CD8-positive, alpha-beta memory T cell (primary cell): ENCODE measurements at places on chromosomes 2 and 18. TPM values are rescaled to one million over a fixed set of nuclear protein-coding genes. Genes with fewer than 3 reads are reported as not detected.

- no peaks in the 10 kb centered on the region for H3K4me1 ChIP-seq
- no peak overlapping the region for H3K27ac ChIP-seq
Measured at GRCh38 chr18:43662657-43663056, 385.4 kb upstream of the SYT4 start.

DNA sequence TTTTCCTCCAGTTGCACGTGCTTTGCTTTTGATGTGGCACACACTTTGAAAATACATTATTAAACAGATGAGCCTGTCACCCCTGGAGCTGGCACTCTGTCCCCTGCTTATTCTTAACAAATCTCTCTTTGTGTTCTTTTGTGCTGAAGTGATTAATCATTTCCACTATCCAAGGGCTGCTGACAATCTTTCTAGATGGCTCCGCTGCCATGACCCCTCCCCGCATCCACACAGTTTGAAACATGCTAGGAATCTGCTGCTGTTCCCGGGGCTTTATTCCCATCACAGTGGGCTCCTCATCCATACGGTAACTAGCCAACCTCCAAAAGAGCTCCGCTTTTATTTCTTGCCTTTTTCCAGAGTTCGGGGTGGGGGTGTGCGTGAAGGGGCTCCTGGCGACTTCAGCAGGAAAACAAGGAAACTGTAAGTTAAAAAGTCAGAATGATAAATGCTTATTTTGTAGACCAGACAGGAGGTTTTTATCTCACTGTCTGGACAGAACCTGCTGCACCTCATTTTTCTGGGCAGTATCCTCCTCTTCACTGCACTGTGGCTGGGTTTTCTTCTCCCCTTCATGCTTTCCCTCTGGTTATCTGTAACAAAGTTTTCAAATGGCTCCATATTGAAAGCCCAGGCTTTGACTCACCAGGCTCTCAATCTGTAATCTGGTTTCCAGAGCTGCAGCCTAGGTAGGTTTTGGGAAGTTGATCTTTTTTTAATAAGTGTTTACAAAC is 319.7 kb downstream of the AFF3 start:
- H3K4me3 ChIP-seq = no peak overlapping the region
- H3K36me3 ChIP-seq = no peaks in the 10 kb centered on the region
- H3K27me3 ChIP-seq = no peaks in the 10 kb centered on the region
- no peaks in the 10 kb centered on the region for H3K4me1 ChIP-seq
- DNase-seq = no peak
- H3K27ac ChIP-seq = no peak overlapping the region

DNA sequence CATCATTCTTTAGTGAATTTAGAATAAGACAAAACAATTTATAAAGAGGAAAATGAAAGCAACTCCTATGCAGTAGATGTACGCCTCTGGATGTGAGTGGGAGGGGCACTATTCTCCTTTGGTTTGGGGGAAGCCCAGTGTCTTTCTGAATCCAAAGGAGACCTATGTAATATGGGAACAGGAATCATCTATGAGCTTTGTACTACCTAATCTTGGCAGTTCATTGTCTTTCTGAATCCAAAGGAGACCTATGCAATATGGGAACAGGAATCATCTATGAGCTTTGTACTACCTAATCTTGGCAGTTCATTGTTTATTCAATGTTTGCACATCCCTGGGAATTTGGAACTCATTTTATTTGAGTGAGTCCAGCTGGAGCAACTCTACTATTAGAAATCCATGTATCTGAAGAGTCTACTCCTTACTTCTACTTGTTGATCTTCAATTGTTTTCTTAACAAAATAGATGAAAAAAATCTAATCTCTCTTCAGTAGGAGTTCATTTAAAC is 401.1 kb upstream of the LRATD1 start:
- H3K4me3 ChIP-seq = no peak overlapping the region
- H3K27me3 ChIP-seq = no peaks in the 10 kb centered on the region
- no peaks in the 10 kb centered on the region for H3K36me3 ChIP-seq
- no peak overlapping the region for H3K27ac ChIP-seq
- DNase-seq = no peak

DNA sequence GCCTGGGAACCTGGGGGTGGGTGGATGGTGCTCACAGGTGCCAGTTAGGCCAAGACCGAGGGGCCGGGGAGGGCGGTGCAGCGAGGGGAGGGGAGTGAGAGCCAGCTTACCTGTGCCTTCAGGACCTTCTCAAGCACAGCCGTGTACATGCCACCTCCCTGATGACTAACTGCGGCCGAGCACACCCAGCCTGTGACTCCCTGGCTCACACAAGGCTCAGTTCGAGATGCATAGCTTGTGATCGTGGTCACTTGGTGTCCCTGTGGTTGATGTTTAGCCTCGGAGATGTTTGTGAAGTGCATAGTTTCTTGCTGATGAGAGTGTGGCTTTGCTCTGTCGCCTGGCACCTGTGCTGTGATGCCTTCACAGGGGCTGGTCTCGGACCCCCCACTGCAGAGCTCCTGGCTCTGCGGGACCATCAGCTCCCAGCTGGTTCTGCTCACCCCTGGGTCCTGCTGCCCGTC is 84.5 kb upstream of the ODC1 start:
- H3K4me1 ChIP-seq = no peaks in the 10 kb centered on the region
- H3K27ac ChIP-seq = no peak overlapping the region
- H3K4me3 ChIP-seq = no peak overlapping the region
- no peaks in the 10 kb centered on the region for H3K36me3 ChIP-seq
- DNase-seq = no peak
- H3K27me3 ChIP-seq = no peaks in the 10 kb centered on the region

GRCh38 chr2:166375736-166376487 is at the start of gene SCN9A:
Gene SCN9A (minus strand): TSS chr2:166375944. CDS start chr2:166311756, 64,188 bp downstream.
- no peaks in the 10 kb centered on the region for H3K27me3 ChIP-seq
- peak; percentile 2 for DNase-seq
- no peaks in the 10 kb centered on the region for H3K36me3 ChIP-seq
- no peak within 1 kb of the TSS for H3K4me3 ChIP-seq
- no peaks in the 10 kb centered on the region for H3K4me1 ChIP-seq

DNA sequence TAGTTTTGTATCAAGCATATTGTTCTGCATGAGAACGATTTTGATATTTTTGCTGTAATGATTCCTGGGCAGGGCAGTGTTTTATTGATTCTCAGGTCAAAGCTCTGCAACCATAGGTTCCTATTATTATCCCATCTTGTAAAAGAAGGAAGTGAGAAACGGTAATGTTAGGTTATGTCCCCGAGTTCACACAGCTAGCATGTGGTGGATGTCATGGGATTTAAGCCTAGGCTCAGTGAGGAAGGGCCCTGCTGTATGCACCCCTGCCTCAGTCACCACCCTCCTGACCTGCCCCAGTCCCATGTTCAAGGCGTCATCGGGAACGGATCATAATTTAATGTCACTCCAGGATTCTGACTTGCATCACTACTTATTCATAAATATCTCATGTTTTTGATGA is 10.7 kb downstream of the ACP1 start:
- H3K4me3 ChIP-seq = no peak overlapping the region
- no peak for DNase-seq
- H3K27me3 ChIP-seq = no peaks in the 10 kb centered on the region
- H3K36me3 ChIP-seq = peaks cover 64% of the 10 kb centered on the region

DNA sequence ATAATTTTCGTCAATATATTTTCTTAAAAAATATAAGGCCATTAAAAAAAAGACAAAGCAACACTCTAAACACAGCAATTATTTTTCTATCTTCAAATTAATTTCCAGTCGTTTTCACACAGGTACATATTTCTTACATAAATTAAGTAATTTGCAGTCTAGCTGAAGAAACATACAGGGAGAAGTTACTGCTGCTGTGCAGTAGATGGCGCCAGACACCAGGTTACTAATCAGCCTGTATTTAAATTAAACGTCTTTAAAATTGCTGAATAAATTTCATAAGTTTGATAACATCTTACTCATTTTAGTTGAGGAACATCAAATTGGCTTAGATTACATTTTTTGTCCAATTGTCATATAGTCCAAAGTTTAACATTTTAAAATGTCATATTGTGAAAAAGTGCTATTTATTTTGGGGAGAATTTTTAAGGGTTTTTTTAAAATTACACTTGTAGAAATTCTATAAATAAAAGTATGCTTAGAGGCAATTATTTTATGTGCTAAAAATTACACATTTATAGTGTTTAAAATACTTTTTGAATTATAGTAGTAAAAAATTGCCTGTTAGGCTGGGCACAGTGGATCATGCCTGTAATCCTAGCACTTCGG is 88.4 kb downstream of the PMAIP1 start:
- no peak overlapping the region for H3K4me3 ChIP-seq
- no peaks in the 10 kb centered on the region for H3K4me1 ChIP-seq

DNA sequence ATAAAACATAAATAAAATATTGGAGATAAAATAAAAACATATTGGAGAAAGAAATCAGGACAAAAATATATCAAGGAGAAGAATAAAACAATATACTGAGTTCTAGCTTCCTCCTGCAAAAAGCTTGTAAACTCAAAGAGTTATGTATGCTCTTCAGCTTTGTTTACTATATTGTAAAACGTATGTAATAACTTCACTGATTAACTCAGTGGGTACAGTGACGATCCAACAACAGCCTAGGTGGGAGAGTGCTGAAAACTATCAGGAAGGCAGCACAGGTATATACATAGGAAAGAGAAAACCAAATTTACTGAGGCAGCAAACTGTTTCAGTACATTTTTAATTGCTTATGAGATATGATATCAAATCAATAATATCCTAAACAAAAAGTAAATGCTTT is 8.3 kb downstream of the DSC2 start:
- no peaks in the 10 kb centered on the region for H3K27me3 ChIP-seq
- H3K4me1 ChIP-seq = no peaks in the 10 kb centered on the region
- H3K36me3 ChIP-seq = no peaks in the 10 kb centered on the region

DNA sequence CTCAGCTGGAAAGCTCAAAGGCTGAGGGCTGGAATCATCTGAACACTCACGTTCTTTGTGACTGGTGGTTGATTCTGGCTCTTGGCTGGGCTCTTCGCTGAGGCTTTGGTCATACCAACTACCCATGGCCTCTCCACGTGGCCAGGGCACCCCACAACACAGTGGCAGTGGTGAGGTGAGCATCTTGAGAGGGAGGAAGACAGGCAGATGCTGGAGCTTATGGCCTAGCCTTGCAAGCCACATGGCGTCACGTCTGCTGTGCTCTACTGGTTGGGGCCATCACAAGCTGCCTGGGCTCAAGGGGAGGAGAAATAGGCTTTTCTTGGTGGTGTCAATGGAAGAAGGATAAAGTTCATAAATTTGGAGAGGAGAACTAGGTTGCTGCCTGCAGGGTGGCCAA is 19.6 kb downstream of the LPIN1 start:
- H3K4me3 ChIP-seq = no peak overlapping the region
- no peaks in the 10 kb centered on the region for H3K27me3 ChIP-seq
- H3K4me1 ChIP-seq = peaks cover 6% of the 10 kb centered on the region
- peaks cover 26% of the 10 kb centered on the region for H3K36me3 ChIP-seq
- H3K27ac ChIP-seq = no peak overlapping the region

GRCh38 chr2:119544075-119544938 is at the start of gene CFAP221:
Gene CFAP221 (plus strand): TSS chr2:119544449. CDS start chr2:119546132, 1,683 bp downstream.
- no peaks in the 10 kb centered on the region for H3K36me3 ChIP-seq
- DNase-seq = no peak
- no peak within 1 kb of the TSS for H3K4me3 ChIP-seq

GRCh38 chr2:199979398-199979797 is 24.0 kb downstream of the MAIP1 start:
- no peaks in the 10 kb centered on the region for H3K4me1 ChIP-seq
- no peak for DNase-seq
- no peak overlapping the region for H3K27ac ChIP-seq
- no peaks in the 10 kb centered on the region for H3K36me3 ChIP-seq
- H3K27me3 ChIP-seq = no peaks in the 10 kb centered on the region
- H3K4me3 ChIP-seq = no peak overlapping the region

- no peaks in the 10 kb centered on the region for H3K4me1 ChIP-seq
- H3K4me3 ChIP-seq = no peak overlapping the region
- peaks cover 11% of the 10 kb centered on the region for H3K36me3 ChIP-seq
- DNase-seq = no peak
Measured at GRCh38 chr2:183162362-183162761, 38.1 kb downstream of the NUP35 start.

DNA sequence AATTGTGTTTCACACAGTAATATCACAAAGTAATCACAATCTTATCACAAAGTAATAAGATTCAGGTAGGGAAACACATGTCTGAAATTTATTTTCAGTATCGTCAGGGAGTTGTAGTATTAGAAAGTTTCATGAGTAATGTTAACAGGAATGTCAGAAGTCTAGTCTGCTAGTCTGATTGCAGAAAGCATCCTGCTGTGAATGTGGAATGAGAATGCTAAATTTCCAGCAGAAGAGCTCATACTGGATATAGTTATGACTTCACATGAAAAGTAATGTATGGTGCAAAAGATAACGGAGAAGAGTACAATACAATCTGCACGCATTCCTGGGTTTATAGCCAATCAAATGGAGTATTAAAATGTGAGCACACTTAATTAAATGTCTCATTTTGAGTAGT is 494.7 kb upstream of the SETBP1 start:
- no peak for DNase-seq
- no peaks in the 10 kb centered on the region for H3K4me1 ChIP-seq

- H3K4me1 ChIP-seq = no peaks in the 10 kb centered on the region
- H3K27ac ChIP-seq = no peak overlapping the region
- no peak for DNase-seq
- no peaks in the 10 kb centered on the region for H3K36me3 ChIP-seq
Measured at GRCh38 chr18:25279133-25279532, 72.8 kb downstream of the ZNF521 start.

GRCh38 chr18:56458770-56459712 is 179.4 kb downstream of the TXNL1 start:
- H3K36me3 ChIP-seq = no peaks in the 10 kb centered on the region
- H3K4me1 ChIP-seq = no peaks in the 10 kb centered on the region
- no peaks in the 10 kb centered on the region for H3K27me3 ChIP-seq
- DNase-seq = no peak
- no peak overlapping the region for H3K4me3 ChIP-seq
- H3K27ac ChIP-seq = no peak overlapping the region

DNA sequence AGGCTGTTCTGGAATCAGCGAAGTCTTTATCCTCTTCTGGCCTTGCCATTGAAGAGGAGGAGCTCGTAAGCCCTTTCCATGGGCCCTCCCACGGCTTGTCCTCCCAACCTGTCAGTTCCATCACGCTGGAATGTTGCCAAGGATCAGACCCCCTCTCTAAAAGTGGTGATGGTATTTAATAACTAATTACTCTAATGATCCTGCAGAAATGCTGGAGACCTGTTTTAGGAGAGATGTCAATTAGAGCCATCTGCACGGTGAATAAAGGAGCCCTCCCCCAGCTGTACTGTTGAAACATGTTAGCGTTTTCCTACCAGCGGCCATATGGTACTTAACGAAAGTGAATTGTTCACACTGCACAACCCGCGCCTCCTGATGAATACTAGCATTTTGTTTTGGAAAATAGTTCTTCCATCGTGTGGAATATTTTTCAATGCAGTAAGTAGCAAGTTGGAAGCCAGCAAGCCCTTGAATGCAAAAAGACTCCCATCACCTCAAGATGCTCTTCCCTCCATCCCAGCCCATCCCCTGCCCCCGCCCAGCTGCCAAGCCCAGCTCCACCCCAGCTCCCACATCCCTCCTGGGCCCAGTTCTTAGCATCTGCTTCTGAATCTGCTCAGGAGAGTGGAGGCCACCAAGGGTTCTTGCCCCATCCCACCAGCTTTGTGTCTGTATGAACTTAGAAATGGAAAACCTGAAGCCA is 145.4 kb downstream of the KLHL29 start:
- peaks cover 32% of the 10 kb centered on the region for H3K4me1 ChIP-seq
- no peak for DNase-seq
- no peaks in the 10 kb centered on the region for H3K27me3 ChIP-seq
- no peaks in the 10 kb centered on the region for H3K36me3 ChIP-seq

- H3K27me3 ChIP-seq = no peaks in the 10 kb centered on the region
- H3K4me1 ChIP-seq = no peaks in the 10 kb centered on the region
- H3K36me3 ChIP-seq = no peaks in the 10 kb centered on the region
- H3K27ac ChIP-seq = no peak overlapping the region
Measured at GRCh38 chr2:18614041-18614440, 24.7 kb upstream of the NT5C1B start.

SH3BP4 gene
- total RNA-seq = 0.18 TPM

PRR30 gene
- total RNA-seq = not detected

COL6A3 gene
- 9.5 TPM for total RNA-seq

ALPI gene
- total RNA-seq = not detected

CD207 gene
- not detected for total RNA-seq

IL1RL2 gene
- 0.33 TPM for total RNA-seq
